ENCODE measurements at places on chromosomes 12 and 14. TPM values are rescaled to one million over a fixed set of nuclear protein-coding genes. Genes with fewer than 3 reads are reported as not detected.

DNA sequence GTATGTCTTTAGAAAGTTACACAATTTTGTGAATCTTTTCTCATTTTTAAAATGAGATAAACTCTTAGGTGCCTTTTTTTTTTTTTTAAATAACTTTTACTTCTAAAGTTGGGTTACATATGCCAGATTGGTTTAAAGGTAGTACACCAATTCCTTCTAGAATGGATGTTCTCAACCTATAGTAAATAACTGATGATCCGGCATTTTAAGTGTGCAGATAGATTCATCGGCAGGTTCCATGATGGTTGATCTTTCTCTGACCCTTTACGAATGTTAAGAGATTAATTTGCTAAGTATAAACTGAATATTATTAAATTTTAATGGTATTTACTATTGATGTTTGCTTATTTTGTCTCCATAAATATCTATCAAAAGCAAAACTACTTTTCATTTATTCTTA is 8.3 kb downstream of the AP5M1 start:
- no peak for DNase-seq

The CCDC175 gene
- not detected for total RNA-seq

The FIGNL2 gene
- 0.10 TPM for total RNA-seq

DNA sequence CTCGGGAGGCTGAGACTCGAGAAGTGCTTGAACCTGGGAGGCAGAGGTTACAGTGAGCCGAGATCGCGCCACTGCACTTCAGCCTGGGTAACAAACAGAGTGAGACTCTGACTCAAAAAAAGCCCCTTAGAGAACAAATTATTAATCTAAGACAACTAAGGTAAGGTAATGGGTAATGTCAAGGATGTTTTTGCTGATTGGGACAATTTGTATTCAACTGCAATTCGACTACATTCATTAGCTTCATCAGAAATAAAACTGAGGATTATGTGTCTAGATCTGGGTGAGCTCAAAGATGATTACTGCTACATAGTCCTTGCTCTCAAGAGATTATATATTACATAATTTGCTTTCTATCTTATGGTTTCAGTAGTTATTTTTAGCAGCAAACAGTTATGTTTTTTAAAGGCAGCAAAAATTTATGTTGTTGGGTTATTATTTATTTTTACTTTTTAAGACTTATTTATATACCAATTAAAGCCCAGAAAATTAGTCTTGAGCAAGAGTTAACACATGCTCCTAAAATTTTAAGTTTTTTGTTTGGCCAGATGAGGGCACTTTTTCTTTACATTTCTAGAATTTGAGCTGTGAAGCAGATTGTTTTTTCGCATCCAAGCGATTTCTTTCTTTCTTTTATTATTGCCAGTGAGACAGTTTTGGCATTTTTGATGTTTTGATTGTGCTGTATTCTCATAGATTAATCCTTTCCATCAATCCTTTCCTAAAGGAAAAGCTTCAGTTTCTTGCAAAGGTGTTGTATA is 52.3 kb downstream of the PLEKHA5 start:
- no peak for DNase-seq

The TSPAN9 gene
- 18.5 TPM for total RNA-seq

DNA sequence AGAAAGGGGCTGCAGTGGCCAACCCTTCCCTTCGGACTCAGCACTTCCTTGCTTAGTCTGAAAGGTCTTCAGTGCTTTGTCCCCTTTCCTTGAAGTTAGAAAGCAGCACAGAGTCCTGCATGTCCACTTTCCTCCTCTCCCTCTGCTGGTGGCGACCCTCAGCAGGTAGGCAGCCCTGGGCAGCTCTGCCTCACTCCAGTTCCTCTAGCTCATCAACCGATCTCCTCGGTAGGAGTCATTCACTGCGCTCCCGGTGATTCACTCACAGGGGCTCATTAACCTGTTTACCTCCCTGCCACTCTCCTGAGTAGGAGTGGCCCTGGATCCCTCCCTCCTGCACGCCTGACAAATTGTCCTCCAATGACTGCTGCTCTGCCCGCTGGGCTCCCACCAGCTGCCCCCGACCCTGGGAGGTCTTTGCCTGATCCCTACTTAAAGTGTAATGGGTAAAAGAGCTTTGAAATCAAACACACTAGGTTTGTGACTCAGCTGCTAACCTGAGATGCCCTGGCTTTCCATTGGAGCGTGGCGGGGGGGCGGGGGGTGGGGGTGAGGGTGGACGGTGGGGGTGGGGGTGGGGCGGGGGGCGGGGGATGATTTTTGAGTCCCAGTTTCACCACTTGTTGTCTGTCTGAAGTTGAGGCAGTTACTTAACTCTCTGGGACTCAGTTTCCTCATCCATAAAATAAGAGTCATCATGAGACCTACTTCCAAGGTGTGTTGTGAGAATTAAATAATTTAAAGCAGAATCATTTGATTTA is 4.2 kb downstream of the SCNN1A start:
- peak; percentile 97 for DNase-seq

DNA sequence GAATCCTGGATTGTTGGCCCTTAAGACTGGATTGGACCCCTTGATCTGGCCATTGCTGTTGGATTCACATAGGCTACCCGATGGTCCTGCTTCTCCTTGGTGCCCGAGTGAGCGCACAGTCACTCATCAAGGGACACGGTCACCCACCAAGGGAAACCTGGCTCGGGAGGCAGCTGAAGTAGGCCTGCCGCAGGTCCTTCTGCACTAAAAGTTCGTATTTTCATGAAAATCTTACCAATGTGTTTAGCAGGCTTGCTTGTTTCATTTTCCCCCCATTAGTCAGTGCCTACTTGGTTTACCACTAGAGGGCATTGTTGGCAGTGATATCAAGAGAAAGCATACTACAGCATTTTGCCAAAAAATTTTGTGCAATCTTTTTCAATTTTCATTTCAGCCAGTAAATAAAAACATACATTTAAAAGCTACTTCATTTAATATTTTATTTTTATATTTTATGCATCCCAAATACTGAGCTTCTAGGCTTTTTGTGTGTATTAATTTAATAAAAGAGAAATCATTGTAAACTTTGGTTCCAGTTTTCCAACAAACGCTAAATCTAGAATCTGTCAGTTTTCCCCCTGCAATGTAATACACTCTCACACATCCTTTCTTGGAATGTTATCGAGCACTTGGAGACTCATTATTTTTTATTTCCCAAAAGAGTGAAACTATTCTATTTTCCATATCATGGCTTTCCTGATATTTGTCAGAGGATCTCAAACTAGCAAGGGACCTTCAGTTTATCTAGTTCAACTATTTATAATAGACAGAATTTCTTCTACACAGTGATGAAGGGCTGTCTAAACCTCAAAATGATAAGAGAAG is 116.7 kb downstream of the LMNTD1 start:
- DNase-seq = peak; percentile 56

DNA sequence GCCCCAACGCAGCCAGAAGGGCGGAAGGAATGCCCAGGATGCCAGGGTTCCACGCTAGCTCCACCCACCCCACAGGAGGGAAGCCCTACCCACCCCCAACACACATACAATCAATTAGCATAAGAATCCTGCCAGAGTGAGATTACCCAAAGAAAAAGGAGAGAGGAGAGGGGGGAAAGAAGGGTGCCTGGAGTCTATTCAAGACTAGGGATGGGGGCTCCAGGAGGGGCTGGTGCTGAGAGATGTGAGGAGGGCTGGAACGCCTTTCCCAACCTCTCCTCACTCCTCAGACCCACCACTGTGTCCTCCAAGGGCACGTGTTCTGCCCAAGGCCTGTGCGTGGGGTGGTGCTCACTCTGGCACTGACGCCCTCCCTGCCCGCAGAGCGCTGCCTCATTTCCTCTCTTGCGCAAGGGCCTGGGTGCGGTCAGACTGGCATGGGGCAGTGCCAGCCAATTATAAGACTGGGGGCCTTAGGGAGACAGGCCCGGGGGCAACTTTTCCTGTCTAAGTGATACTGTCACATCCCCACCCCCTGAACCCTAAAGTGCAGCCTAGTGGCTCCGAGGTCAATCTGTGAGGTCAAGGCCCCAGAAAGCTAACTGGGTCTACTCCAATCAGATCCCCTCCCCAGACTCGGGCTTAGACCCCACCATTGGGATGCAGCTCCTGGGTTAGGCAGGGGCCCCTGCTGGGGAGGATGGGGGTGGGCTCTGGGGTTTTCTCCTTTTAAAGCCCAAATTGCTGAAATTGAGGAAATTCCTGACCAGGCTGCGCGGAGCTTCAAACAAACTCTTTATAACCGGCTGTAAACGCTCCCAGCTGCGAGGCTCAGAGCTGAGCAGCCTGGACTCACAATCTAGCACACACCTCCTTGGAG is 10.2 kb upstream of the ITGB7 start:
- DNase-seq = peak; percentile 81

DNA sequence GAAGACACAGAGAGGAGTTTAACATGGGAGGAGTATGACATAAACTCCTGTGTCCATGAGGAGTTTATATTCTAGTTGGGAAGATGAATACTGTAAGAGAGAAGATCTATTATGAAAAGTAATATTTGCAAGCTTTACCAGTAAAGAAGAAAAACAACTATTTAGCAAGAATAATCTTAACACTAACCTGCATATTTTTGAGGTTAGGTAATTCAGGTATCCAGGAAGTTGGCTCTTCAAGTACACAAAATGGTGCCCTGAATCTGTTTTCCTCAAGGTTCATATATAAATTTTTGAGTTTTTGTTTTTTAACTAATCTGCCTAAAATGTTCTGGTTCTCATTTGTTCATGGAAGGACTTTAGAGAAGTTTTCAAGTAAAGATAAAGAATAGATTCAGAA is 33.9 kb upstream of the KCNMB4 start:
- no peak for DNase-seq

- DNase-seq = no peak
Measured at GRCh38 chr14:99033951-99034350, 238.0 kb downstream of the BCL11B start.

DNA sequence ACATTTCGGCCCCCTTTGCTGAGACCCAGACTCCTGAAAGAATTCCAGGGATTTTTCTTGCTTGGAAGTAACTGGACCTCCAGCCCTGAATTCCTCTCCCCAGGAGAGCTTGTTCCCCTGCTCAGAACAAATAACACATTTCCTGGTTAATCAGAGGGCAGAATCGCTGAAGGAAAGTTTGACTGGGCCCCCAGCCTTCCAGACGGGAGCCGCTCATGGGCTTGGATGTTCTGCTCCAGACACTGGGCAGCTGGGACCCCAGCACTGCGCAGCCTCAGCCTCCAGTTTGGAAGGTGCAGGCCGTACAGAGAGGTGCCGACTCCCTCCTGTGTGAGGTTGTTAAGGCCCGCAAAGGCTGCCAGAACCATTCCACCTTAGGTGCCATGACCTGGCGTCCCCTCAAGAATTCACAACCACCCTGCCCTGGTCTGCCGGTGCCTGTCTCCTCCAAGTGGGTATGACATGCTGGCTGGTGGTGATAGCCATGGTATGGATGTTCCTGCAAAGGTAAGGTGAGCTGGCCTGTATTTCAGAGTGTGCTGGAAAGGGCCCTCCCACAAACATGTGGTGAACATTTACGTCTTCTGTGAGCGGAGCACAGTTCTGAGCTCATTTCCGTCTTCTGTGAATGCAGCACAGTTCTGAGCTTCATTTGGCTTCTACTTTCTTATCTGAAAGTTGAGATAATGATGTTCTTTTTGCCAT is 5.1 kb upstream of the LTBP2 start:
- DNase-seq = peak; percentile 81

DNA sequence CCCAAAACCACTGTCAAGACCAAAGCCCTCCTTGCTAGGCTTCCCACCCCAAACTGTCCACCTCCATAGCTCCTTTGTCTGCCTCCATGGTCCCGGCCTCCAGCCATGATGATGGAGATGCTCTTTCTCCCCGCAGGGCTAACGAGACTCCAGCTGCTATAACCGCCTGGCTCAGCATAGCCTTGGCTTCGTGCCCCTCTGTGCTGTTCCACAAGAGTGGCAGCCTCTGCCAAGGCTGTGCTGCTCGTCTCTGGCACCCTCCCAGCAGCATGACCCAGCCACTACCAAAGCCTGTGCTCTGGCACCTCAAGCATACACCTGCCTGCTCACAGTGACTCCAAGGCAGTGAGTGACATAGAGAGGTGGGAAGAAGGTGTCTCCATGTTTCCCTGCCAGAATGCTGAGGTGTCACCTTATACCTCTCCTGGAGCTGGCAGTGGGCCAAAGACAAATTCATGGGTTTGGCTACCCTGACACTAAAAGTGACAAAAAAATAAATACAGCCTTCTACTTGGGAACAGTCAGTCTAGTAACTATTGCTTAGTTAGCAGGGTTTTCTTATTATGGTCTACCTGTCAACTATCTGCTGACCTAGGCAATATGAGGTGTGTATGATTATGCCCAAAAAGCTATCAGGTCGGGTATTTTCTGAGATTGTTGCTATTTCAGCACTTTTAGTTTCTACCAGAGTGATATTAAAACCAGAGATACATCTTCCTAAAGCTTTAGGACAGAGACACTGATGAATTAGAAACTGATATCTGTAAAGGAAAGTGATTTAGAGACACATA is 16.1 kb upstream of the KRT73 start:
- no peak for DNase-seq

DNA sequence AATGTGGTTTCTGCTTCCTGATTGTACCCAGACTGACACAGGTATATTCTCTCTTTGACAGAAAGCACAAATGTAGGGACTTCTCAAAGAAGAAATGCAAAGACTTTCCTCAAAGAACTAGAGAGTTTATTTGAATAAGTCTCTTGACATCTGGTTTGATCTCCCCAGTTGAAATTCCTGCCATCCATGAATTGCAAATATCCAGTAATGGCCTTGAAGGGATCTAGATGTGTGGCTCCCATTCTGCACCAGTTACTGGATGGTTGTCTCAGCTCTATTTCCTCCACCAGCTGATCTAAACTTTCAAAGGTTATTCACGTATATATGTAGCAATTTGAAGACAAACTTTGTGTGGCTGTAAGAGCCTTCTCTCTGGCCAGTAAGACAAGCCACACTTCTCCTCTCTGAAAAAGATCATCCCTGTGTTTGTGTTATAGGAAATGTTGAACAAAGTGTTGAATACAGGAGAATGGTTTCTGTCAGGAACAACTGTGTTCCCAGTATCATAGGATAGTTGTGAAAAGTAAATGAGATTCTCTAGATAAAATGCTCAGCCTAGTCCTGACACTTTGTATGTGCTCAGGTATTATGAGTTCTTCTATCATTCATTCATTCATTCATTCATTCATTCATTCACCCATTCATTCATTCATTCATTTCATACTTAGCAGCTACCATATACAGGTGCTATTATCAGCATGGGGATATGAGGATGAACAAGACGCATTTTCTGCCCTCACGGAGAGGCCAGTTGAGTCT is 22.7 kb upstream of the GPRC5A start:
- DNase-seq = no peak

The RHNO1 gene
- total RNA-seq = 65.4 TPM

The NFATC4 gene
- not detected for total RNA-seq

DNA sequence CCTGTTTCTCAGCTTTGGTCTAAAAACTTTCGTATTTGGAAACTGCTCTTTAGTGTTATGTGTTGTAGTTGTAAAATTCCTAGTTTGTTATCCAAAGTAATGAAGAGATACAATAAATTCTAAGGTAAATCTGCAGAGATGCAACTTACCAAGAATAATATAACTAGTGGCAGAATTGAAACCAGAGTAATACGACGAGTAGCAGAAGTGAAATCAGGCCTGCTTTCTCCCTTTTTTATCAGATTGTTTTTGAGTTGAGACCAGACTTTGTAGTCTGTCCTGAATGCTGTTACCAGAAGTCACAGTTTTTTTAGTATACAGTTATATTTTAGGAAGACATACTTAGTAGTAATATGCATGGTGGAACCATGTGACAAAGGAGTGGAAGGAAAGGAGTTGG is 12.5 kb downstream of the PAPOLA start:
- no peak for DNase-seq

- DNase-seq = no peak
Measured at GRCh38 chr14:89428546-89429198, 11.6 kb upstream of the FOXN3 start.
